H1 (cell line): ENCODE measurements at places on chromosomes 5 and 9.

- DNase-seq: no peak
These were observed 240.6 kb upstream of the MAP3K1 start for GRCh38 chr5:56574778-56575177.

DNA sequence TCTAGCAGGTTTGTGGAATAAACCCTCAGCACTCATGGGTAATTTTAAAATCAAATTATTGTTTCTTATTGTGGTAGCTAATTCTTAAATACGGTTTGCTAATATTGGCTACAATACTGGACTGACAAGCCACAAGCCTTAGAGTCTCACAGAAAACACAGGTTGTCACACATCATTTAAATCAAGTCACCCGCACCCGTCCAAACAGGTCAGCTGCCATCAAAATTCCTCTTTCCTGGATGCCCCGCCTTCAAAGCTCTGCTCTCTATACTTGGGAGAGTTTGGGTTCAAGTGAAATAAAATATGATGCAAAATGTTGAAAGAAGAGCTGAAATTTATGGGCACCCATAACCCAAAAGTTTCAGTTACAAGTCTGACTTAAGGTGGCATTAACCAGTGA is 12.3 kb upstream of the SUSD1 start:
- DNase-seq: no peak

GRCh38 chr9:127965953-127966352 is 14.8 kb downstream of the EEIG1 start:
- no peak for DNase-seq

DNA sequence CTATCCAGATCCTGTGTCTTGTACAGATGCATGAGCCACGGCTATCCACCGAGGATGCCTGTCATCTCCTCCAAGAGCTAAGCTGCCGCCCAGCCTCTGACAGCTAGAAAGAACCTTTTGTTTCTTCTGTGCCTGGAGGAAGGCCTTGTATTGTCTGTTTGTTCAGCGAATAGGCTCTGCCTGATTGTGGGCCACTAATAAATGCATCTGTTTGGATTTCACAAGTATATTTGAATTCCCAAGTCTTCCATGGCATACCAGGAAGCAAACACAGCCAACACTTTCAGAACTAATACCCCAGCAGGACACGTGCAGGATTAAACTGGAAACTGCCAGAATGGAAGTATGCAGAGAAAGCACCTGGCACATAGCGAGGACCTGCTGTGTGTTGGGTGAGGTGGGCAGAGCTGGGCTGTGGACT is 92.7 kb upstream of the NEURL1B start:
- no peak for DNase-seq

DNA sequence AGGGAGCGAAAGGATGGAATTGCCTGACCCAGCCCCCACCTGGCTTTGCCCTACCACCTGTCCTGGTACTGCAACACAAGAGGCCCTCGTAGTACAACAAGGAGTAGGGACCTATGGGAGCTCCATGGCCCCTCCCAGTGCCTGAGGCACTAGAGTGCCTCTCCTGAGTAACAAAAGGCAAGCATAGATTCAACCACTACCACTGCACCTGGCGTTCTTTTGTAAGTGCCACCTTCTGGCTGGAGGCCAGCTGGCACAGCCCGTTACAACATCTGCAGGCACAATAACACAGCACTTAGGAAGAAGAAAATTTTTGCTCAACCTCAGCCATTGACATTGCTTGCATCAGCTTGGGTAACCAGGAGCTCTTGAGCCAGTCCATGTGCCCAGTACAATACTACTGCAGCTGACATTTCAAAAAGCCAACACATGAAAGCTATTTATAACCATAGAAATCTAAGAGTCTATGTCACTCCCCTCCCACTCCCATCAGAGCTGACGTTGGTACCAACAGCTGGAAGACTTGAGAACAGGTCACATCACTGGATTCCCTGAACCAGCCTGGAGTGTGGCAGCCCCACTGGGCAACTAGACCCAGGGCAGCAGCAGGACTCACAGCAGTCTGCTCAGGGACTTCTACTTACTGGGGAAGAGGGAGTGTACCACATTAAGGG is 17.7 kb upstream of the FAM174A start:
- DNase-seq: no peak

- no peak for DNase-seq
These were observed 61.8 kb downstream of the CTSL start for GRCh38 chr9:87787735-87788134.

GRCh38 chr5:5178136-5178535 is 38.0 kb downstream of the ADAMTS16 start:
- no peak for DNase-seq

DNA sequence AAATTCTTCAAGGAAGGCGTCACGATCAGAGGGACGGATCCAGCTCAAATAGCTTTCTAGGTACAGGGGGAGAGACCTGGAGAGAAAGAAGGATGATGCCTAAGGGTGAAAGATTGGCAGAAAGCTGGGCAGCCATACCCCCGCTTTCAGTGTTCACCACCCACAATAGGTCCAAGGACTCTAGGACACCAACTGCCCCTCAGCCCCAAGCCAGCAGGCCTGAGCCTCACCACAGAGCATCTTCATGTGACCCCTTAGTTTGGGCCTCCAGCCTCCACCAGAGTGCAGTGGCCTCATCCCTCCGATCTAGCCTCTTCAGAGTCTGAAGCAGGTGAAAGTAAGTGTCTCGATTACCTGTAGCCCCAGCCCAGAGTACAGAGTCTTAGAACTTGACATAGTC is 1.7 kb upstream of the VCP start:
- no peak for DNase-seq

GRCh38 chr5:68012429-68012828 is 203.1 kb upstream of the PIK3R1 start:
- no peak for DNase-seq

GRCh38 chr9:6007770-6008168 is 7.7 kb downstream of the RANBP6 start:
- peak; percentile 85 for DNase-seq

GRCh38 chr9:90546200-90546599 is 96.4 kb downstream of the DIRAS2 start:
- no peak for DNase-seq

- DNase-seq: no peak
These were observed 46.5 kb downstream of the POLK start for GRCh38 chr5:75558221-75558620.

GRCh38 chr5:96228408-96228807 is 204.6 kb downstream of the PCSK1 start:
- no peak for DNase-seq

- DNase-seq: no peak
These were observed 20.0 kb downstream of the ACTL7B start for GRCh38 chr9:108835831-108836230.

- no peak for DNase-seq
These were observed 124.3 kb upstream of the SLC25A48 start for GRCh38 chr5:135710045-135710675.

GRCh38 chr5:141986072-141986471 is 17.2 kb downstream of the RNF14 start:
- DNase-seq: no peak

DNA sequence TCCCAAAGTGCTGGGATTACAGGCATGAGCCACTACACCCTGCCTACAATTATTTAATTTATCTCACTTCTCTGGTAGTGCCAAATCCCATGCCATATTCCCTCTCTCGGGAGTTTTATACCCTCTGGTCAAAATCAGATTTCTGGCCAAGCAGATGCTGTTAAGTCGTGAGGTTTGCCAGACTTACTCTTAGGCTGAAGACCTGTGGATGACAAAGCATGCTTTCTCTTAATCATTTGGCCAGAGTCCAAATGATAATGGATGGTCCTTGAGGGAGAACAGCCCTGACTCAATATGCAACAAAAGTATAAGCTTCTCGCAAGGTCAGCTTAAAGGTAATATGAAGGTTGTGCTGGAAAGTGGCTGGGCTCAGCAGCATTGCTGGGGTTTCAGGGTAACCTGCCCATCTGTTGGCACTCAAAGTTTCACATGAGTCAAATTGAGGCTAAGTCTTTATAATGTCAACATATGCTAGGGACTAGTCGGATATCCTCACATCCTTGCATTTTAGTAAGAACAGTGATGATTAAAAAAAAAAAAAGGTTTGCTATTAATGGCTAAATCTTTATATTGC is 280.1 kb downstream of the KIF4B start:
- DNase-seq: no peak

DNA sequence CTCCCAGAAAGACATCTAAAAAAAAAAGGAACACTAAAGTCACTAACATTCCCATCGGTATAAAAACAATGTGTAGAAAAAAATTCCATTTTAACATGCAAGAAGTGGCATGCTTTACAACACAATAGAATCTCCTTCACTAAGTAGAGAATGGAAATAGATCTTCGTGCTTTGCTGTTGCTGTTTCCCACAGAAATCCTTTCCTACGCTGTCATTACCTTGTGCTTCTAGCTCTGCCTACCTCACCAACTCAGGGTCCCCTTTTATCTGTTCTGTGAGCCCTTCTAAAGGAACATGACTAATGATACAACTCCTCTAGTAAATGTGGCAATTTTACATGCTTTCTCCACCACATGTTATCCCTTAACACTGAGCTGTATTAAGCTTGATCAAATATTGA is 202.9 kb downstream of the MCTP1 start:
- DNase-seq: no peak

DNA sequence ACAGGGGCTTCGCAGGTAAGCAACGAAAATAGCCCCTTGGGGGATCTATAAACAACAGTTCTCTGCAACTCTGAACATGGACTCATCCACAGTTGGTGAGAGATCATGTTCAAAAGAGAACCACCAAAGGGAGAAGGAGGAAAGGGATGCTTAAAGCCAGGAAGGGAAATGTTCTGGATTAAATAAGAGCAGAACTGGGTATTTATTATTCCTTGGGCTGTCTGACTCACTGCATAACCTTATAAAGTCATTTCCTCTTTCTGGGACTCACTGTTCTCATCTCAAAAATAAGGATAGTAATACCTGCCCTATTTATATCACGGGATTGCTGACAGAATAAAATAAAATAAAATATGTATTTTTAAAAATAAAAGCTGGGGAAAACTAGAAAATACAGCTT is 11.2 kb upstream of the MARCHF3 start:
- no peak for DNase-seq
